ENCODE measurements at places on chromosomes 4 and X. TPM values are rescaled to one million over a fixed set of nuclear protein-coding genes. Genes with fewer than 3 reads are reported as not detected.

GRCh38 chr4:16136827-16137226, 53.0 kb upstream of the PROM1 start:
- no peak for DNase-seq
- no peaks in the 10 kb centered on the region for H3K36me3 ChIP-seq
- peaks cover 12% of the 10 kb centered on the region for H3K27me3 ChIP-seq
- H3K27ac ChIP-seq, result no peak overlapping the region
- H3K4me1 ChIP-seq, result peaks cover 7% of the 10 kb centered on the region
- no peak overlapping the region for H3K4me3 ChIP-seq

SPOCK3 gene
- 1.3 TPM for total RNA-seq

RADX gene
- 9.9 TPM for total RNA-seq

MED14 gene
- total RNA-seq, result 61.8 TPM

STS gene
- 7.8 TPM for total RNA-seq

DNA sequence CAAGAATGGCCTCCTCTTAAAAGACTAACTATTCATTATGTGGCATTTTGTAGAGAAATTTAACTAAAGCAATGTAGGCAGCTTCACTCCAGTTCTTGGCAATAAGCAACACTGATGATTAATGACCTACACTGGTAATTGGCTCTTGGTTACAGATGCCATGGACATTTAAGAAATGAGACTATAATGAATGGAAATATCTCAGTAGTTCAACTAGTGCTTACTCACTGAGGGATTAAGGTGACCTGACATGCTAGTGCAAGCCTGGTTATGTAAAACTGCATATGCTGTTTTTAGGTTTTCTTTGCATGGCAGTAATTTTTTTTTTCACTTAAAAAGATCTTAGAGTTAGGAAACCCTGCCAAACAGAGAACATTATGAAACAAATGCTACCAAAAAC, 152.7 kb upstream of the AADAT start:
- H3K4me3 ChIP-seq, result no peak overlapping the region
- peaks cover 6% of the 10 kb centered on the region for H3K27me3 ChIP-seq

CC2D2A gene
- total RNA-seq, result 26.8 TPM

C4orf50 gene
- total RNA-seq, result 0.19 TPM

All from progenitor cell of endocrine pancreas (in vitro differentiated cells).